ENCODE measurements at places on chromosomes 6 and 20.

DNA sequence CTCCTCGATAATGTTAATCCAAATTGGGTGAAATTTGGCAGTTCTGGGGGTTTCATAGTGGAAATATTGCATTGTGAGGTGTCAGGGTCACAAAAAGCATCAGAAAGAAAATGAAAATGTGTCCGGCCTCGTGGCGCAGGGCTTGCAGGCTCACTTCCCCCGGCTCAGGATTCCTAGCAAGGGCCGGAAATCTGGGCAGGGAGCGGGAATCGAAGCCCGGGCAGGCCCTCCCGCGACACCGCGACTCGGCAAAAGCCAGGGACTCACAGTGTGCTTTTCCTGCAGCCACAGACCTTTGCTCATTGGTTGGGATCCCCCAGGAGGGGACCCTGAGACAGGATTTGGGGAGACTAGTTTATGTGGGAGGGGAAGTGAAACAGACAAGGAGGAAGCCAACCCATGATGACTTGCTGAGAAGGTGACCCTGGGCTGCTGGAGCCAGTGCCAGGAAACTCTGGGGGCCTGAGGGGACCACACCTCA is 847 bp upstream of the CD93 start:
- DNase-seq: no peak

DNA sequence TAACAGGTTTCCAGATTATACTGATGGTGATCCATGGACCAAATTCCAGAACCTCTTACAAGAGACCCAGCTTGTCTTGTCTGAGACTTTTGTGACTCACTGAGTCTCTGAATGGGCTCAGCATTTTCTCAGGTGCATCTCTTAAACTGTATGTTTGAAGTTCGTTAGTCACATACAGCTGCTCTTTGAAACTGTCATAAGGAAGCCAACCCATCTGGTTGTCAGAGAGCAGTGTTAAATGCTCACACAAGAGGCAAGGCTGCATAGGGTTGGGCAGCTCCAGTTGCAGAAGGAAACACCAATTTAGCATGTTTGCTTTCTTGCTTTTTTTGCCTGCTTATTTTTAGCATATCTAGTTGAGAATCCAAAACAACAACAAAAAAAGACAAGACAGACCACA is 47.1 kb downstream of the TRIM27 start:
- no peak for DNase-seq

- DNase-seq: no peak
Measured at GRCh38 chr20:20241976-20242375, 125.9 kb upstream of the INSM1 start.

GRCh38 chr20:16098890-16099639 is 474.2 kb downstream of the KIF16B start:
- no peak for DNase-seq

GRCh38 chr6:20608356-20608755 is 74.1 kb downstream of the CDKAL1 start:
- no peak for DNase-seq

DNA sequence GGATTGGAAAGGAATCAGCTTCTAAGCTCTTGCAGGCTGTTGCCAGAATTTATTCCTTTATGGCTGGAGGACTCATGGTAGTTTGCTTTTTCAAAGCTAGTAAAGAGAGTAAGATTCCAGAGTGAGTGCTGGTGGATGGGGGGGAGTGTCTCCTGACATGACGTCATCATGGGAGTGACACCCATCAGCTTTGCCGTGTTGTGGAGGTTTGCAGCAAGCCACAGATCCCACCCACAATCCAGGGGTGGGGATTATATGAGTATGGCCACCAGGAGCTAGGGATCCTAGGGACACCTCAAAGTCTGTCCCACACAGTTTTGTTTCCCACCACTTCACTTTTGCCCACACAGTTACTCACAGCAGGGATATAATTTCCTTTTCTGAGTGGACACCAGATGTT is 28.7 kb upstream of the PMEPA1 start:
- no peak for DNase-seq

DNA sequence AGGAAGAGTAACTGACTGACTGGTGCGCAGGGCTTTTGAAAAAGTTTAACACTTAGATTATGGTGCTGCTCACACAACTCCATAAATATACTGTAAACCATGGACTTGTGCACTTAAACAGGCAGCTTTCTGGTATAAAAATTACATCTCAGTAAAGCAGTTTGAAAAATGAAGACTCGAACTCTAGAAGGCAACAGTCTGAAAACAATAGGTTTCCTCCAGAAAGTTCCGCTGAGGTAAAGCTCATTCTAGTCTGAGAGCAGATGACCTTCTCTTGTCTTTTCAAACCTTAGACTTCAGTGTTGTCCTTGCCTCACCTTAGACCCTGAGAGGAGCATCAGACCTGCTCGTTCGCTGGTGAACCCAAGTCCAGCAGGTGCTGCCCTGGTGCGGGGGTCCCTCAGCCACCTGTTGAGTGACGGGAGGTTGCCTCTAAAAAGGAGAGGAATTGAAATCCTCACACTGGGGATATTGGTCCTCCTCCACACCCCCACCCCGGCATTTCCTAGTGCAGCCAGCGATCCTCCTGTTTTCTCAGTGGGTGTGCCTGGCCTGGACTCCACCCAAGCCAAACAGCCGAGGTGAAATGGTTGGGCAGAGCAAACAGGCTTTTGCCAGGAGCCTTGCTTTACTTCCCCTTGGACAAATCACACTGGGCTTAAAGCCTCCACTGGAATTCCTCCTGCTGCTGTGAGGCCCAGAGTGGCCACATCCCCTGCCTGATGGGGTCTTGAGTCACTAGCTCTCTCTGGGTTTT is 14.7 kb upstream of the PYGB start:
- no peak for DNase-seq

- DNase-seq: no peak
Measured at GRCh38 chr6:74626288-74626687, 579.6 kb downstream of the COL12A1 start.
